ENCODE measurements at places on chromosomes 5 and 9. TPM values are rescaled to one million over a fixed set of nuclear protein-coding genes. Genes with fewer than 3 reads are reported as not detected.

DNA sequence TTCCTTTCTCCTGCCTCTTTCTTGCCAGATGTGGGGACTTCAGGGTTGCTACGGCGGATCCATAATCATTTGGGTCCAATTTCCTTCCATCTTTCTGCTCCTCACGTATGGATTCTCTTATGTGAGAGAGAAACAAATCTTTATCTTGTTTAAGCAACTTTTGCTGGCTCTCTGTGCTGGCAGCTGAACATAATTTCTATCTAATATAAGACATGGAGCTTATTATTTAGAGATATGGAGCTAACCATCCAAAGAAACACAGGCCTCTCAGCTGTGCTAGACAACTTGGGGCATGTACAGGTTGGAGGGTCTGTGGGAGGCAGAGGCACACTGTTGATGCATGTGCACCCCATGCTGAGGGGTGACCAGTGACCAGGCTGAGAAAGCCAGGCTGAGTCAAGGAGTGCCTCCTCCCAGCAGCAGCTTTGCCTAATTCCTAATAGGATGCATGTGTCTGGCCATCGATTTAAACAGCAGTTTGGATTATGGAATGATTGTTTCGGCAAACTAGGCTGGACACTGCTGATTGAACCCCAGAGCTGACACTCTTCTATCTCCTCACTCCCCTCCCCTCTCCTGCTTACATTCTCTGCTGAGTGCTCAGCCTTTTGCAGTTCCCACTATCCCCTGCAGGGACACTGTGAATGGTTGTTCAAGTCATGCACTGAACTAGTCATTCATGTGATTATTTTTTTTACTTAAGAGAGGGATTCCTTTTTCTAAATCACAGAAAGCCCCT, 195.8 kb downstream of the ERCC6L2 start:
- DNase-seq, result peak; percentile 47

GRCh38 chr9:21964925-21965385, 29.2 kb downstream of the CDKN2A start:
- no peak for DNase-seq

DNA sequence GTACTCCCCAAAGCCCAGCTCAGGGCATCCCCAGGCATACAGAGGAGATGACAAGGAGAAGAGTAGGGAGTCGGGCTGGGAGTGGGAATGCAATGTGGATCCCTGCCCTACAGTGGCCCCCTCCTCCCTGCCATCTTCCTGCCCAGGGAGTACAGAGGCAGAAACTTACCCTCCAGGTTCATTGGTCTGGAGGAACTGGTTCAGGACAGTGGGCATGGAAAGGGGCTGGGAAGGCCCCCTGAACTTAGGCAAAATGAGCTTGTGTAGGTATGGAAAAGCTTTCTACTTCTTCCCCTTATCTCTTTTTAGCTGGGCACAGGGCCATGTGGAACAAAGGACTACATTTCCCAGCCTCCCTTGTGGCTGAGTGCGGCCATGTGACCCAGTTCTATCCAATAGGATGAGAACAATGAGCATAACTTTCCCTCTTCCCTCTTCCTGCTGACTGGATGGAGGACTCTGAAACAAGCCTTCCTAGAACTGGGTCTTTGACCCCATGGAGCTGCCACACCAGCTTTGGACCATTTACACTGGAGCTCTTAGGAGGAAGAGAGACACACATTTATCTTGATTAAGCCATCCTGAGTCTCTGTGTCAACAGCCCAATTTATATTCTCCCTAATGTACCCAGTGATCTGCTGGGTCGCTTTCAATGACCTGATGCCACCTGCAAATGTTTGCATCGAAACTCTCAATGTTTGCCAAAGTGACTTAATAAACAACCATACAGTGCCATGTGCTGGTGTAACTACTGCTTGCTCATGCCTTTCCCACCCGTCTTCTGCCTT, 25.0 kb upstream of the HMCN2 start:
- DNase-seq, result peak; percentile 59

DNA sequence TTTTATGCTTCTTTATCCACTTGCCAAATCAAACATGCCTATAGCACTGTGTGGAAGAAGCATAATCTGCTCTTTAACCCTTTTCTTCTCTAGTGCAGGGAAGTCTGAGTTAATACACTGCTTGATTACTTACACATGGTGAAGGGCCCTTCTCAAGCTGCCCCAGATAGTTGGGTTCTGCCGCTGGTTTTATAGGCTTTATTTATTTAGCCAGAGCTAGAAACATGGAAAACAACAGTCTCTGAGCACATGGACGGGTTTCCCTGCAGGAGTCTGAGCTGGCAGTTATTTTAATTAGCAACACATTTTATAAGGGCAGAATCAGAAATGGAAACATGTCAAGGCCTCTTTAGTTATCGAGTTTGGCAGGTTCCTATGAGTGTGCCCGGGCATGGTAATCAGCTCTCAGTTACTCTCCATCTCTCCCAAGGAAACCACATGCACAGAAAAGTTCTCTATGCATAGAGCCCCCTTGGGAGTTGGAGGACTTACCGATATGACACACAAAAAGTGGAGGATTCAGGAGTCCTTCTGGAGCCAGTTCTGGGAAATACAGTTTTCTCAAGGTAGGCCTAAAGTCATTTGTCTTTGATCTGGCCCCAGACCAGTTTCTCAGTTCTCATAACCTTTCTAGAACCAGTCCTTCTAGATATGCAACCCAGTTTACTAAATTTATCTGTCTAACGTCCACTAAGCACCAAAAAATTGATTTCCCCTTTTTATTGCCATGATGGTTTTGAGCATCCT, 564.8 kb downstream of the ACTL7B start:
- DNase-seq, result no peak

The APBA1 gene
- total RNA-seq, result 14.9 TPM

The AK8 gene
- 0.60 TPM for total RNA-seq

The PCDHGB7 gene
- total RNA-seq, result 18.2 TPM

DNA sequence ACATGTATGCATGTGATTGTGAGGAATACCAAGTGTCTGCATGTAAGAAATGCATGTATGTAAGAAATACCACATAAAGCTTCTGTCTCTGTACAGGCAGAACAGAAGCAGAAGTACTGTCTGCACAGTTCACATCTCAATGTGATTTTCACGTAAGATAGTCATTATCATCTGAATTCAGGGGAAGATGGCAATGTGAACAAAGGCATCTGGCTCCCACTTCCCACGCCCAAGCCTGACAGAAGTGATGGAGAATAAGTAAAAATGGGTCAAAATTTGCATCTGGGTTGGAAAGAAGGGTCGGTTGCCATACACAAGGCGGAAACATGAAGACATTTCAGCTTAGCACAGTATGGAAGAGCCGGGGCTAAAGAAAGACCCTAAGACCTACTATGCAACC, 71.7 kb downstream of the SUSD1 start:
- no peak for DNase-seq

DNA sequence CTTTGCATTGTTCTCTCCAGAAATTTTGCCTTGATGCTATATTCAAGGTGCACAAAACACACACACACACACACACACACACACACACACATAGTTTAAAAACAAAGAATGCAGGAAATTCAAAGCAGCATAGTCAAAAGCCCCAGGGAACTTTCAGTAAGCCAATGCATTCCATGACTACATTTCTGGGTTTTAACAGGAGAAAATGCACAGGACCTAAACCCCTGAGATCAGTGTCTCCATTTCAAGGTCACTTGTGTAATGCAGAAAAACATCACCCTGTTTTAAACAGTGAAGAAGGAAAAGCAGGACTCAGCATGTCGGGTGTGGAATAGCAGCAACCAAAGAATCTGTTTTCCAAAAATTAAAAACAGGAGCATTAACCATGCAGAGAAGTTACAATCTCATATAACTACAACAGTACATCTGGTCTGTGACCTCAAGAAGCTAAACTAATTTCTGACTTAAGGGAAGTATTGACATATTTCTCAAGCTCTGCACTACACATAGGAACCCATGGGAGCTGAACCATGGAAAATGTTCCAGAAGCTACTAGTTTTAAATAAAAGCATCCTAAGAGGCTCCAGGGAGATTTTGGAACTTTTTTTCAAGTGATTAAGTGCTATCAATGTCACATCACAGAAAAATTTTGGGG, 296.7 kb downstream of the HINT1 start:
- no peak for DNase-seq

- no peak for DNase-seq
Observed at GRCh38 chr5:76345582-76345981, 57.5 kb upstream of the IQGAP2 start.

DNA sequence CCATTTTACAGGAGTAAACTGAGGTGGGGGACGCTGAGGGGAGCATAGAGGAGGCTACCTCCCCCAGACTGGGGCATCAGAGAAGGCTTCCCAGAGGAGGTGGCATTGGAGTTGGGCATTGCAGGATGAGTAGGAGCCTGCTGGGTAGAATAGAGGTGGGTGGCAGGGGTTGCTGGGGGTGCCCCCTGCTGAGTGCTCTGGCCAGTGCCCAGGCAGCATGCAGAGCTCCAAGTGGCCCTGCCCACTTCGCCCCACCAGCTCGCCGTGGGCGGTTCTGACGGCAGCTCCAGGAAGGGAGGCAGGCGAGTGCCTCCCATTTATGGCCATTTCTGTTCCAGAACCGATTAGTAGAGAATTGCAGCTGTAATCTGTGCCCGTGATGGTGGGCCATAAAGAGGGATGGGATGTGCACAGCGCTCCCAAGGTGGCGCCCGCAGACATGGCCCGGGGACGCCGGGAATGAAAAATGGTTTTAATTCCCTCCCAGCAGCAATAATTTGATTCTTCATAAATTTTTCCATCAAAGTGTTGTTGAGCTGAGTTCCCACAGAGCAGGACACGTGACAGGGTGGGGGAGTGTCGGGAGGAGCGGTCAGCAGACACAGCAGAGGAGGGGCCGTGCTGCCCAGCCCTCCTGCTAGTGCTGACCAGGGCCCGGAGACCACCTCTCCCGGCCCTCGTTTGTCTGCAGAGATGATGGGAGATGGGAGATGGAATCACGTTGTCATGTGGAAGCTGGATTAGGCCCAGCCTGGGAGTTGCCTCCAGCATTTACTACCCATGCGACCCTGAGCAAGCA, 75.5 kb downstream of the LMX1B start:
- no peak for DNase-seq

Measured in HFFc6 (cell line).